A549 treated with Mapracorat at 1 μM for 4 hours (cell line): ENCODE measurements at places on chromosomes 1 and 21. TPM values are rescaled to one million over a fixed set of nuclear protein-coding genes. Genes with fewer than 3 reads are reported as not detected.

The GUCA2A gene
- total RNA-seq = not detected in 5 replicates

The RHOU gene
- 7.3 to 10.1 TPM (median 9.5 TPM) in 5 replicates for total RNA-seq

The TRIM63 gene
- 1.3 to 1.8 TPM (median 1.5 TPM) in 5 replicates for total RNA-seq

The SUMO3 gene
- 58.7 to 71.6 TPM (median 69.0 TPM) in 5 replicates for total RNA-seq

The MSH4 gene
- total RNA-seq = not detected in 5 replicates

The E2F2 gene
- 2.2 to 3.2 TPM (median 2.7 TPM) in 5 replicates for total RNA-seq

The KIF14 gene
- 7.1 to 11.0 TPM (median 9.7 TPM) in 5 replicates for total RNA-seq

The PRELP gene
- 0.02 TPM in 1 of 5 replicates, not detected in the others for total RNA-seq
